Activated CD4-positive, alpha-beta T cell treated with anti-CD3 and anti-CD28 coated beads, Interleukin-2, amount 10 ng/mL, durations not matched to agents 7 days and 5 days (primary cell): ENCODE measurements at places on chromosomes 6 and 20.
A peak's percentile ranks its signal among the peaks of the same experiment; 100 is the strongest.

GRCh38 chr6:5898563-5898962, 108.2 kb downstream of the NRN1 start:
- no peak for DNase-seq

DNA sequence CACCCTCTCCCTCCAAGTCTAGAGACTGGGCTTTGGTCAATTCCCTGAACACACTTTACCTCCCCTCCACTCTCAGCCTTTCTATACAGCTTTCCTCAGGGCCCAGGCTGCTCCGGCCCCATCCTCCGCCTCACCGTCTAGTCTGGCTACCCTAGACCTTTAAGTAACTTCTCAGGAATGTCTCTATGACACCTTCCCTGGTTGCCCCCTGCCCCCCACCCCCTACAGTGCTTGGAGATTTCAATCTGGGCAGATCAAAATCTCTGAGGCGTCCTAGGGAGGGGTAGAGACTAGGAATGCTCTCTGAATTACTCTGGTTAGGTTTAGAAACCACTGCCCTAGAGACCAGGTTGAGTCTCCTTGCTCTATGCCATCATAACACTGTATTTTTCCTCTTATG, 6.1 kb downstream of the UBE2J1 start:
- no peak for DNase-seq

DNA sequence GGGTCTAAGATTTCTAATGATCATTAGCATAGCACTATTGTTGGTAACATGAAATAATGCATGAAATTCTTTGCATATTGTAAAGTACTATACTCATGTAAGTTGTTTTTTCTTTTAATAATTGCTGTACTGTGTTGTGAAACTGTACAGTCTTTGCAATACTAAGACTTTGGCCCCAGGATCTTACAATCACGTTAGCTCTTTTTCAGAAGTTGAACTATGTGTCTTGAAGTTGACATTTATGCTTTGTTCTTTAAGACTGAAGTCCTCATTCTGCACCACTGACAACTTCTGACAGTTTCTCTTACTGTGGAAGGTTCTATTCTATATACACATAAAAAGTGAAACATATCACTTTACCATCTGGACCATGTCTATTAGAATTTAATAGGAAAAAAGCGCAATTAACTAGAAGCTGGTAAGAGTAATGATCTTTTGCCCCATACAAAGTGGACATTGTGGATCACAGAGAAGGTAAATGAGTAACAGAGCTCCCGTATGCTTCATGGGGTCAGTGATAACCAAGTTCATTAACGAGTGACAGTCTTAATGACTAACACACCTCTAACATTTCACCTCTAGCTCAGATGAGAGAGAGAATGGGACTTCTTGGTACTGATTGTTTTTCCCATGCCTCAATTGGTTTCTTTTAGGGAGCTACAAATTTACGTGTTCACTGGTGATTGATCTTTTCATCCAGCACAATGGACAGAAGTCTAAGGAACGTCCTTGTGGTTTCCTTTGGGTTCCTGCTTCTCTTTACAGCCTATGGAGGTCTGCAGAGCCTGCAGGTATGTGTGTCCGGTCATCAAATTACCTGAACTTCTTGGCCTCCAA, at the start of gene UNC93A:
Gene UNC93A (plus strand): TSS at position 530 of the 837 bp plus-strand sequence. CDS start 175 bp downstream, at position 705.
- DNase-seq: no peak

DNA sequence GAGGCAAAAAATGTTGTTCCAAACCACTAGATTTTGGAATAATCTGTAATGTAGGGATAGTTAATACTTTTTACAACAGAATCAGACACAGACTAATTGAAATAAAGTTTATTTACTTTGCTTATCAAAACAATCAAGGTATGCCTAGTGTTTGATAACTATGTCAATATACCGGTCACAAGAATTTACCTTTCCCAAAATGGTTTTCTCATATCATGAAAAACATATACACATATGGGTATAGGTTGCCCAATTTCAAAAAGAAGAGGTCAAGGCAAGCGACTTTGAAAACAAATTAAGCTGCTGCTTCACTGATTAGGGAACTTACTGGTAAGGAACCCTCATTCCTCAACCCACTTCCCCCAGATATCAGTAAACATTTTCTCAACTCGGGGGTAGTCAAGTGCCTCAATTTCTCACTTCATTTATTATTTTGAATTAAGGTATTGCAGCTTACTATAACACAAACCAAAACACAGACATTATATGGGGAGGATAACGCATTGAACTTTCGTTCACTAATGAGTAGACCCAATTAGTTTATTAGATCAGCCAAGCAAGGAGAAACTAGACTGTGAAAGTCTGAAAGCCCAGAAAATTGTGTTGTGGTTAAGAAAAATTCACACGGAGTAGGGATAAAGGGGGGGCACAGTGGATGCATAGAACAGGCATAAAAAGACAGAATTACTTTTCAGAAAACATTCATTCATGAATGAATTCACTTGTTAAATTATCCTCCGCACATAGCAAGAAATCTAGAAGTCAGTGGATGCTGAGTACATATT, 9.0 kb upstream of the ELOVL5 start:
- DNase-seq: no peak

GRCh38 chr6:154848580-154848979, 115.4 kb downstream of the SCAF8 start:
- DNase-seq: no peak

DNA sequence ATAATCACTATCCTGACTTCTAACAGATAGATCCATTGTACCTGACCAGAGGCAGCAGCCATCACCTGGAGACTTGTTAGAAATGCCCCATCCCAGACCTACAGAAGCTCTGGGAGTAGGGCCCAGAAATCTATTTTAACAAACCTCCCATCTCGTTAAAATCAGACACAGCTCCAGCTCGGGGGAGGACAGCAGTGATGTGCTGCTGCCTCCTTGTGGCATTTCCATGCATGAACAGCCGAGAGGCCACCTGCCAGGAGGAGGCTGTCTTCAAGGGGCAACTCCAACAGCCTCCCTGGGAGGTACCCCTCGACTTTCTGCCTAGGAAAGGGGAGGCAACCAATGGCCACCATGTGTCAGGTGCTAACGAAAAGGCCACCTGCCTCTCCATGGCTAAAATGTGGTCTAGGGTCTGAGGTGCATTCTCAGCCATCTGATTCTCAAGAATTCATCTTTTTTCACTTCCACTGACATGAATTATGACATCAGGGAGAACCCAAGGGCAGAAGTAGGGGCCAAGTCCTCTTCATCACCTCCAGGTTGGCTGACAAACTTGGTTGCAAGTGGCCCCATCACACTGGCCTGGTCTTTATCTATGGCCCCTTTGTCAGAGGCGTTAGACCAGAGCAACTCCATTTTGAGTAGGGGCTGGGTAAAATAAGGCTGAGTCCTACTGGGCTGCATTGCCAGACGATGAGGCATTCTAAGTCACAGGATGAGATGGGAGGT, 12.2 kb upstream of the KCNK15 start:
- peak; percentile 74 for DNase-seq

GRCh38 chr20:48431653-48432493, 395.9 kb downstream of the PREX1 start:
- no peak for DNase-seq

DNA sequence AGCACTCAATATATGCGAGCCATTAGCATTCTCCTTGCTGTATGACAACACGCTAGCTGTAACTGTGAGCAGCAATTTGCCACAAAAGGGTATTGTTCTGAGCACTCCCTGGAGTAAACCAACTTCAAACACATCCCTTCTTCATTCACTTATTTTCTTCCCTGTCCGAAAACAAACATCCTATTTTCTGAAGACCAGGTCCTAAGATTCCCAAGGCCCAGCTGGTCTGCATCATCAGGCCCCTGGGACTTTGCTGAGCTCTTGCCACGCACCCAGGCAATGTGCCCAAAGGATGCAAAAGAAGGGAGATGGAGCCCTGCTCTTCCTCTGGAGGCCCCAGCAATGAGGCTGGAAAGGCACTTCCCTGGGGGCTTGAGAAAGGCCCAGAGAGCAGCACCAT, 118.1 kb downstream of the PREX1 start:
- DNase-seq: no peak

GRCh38 chr6:123745895-123746294, 57.8 kb upstream of the NKAIN2 start:
- DNase-seq: no peak

DNA sequence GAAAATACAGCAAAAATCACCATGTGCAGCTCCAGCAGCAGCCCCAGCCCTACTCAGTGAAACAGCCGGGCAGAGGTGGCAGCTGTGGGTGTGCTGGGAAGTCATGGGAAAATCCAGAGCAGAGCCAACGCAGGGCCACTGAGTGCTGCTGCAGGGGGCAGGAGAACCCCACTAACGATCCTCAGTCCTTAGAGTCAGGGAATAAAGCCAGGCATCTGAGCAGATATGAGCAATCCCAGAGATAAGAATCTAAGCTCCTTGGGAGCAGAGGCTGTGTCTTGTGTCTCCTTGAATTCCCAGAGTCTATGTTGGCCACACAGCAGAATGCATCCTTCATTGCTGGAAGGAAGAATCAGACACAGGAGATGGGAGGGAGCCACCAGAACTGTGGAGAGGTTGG, 493.1 kb upstream of the MAP3K7 start:
- no peak for DNase-seq

- DNase-seq: no peak
Observed at GRCh38 chr6:64591676-64592036, 956.1 kb downstream of the PHF3 start.

- no peak for DNase-seq
Observed at GRCh38 chr6:137701942-137702341, 165.1 kb upstream of the TNFAIP3 start.

GRCh38 chr20:24638591-24639548, 169.4 kb downstream of the SYNDIG1 start:
- no peak for DNase-seq

DNA sequence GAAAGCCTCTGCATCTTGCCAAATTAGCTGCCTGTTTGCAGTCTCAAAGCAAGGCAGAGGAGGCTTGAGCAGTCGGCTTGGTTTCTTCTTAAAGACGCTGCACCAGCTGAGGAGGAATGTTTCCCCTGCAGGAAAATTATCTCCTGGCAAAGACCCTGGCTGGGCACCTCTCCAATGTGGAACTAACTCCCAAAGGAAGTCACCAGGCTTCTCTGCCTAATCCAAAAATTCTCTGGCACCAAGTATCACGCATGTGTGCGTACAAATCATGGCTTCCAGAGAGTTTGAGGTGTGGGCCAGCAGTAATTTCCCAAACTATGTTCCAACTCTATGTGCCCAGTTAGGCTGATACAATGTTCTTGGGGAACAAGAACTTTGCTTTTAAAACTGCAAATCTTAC, 176.2 kb downstream of the KIF16B start:
- DNase-seq: no peak

GRCh38 chr6:55047451-55048044, 126.8 kb upstream of the HCRTR2 start:
- no peak for DNase-seq

GRCh38 chr6:5157621-5158138, 72.5 kb downstream of the PPP1R3G start:
- DNase-seq: no peak

DNA sequence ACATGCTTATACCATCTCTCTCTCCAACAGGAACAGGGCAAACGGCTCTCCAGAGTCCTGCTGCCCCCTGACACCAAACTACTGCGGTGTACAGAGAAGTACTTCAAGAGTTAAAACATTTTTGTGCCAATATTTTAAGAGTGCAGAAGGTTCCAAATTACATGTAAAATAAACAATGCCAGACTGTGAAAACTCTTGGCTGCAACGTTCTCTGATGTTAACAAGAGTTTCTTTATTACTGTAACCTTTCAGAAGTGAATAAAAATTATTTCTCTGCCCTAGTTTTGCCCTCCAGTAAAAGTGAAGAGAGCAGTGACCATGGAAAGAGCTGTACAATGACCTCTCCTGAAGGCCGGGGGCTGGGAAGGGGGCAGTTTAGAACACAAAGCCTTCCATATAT, 41.4 kb upstream of the FAM83C start:
- no peak for DNase-seq

DNA sequence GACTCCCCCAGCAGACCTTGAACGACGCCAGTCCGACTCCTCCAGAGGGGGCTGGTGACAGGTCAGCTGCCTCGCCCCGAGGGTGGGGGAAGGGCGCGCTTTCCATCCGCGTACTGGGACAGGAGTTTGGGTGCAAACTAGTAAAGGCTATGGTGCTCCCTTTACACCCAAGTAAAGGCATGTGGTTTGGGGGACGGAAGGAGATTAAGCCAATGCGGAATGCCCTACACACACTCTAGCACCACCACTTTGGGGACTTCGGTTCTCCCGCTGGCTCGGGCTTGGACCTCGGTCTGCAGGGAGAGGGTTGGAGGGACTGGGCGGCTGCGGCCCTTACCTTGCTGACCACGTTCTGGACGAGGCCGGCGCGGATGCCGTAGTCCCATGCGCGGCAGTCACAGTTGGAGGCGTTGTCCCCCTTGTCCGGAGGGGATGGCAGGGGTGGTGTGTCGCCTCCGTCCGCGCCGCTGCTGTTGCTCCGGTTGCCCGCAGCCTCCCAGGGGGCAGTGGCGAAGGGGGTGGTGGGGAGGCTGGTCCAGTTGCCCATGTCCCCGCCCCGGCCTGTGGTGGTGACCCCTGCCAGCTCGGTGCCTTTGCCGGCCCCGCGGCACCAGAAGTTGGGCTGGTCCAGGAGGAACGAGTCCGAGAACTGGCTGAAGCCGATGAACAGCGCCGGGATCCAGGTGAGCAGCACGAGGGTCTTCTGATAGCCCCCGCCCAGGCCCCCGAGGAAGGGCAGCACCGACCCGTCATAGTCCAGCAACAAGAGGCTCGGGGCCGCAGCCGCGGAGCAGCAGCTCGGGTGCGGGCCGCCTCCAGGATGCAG, 1.1 kb downstream of the SLC22A23 start:
- DNase-seq: no peak

DNA sequence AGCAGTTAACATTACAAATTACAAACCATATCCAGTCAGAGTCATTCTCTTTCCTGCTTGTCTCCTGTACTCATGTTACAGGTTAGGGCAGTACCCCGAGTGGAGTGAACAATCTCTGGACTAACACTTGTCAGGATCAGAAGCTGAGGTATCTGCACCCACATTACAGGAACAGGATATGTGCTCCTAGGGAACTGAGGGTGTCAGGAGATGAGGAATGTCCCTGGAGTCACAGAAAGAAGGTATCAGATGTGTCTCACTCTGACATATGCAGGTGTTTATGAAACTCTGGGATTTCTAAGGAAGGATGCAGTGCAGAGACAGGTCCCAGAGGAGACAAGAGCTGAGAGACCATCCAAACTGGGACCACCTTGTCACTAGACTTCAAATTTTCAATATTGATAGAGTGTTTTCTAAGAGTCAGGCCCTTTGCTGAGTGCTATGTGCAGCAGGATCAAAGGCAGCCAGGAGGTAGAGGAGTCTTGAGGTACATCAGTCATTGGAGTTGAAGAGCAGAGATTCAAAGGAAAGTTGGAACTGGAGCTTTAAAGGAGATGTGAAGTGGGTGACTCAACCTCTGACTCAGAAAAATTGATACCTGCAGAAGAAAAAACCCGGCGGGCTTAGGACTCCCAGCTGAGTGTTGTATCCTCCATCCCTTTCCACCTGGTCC, 12.6 kb downstream of the HLA-DPB1 start:
- DNase-seq: no peak

DNA sequence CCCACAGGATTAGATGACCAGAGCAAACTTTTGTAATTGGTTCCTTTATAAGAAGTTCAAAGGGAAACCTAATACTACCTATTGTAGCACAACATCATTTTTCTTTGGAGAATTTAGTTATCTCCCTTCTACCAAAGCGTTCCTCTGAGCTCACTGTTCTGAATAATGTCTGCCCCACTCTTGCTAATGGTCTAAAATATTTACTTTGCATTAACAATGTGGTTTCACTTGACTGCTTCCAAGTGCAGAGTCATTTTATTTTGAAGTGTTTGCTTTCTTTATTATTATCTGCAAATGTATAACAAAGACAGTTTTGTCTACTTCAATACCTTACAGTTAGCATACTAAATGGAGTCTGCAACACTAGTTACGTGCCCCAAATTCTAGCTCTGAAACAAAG, 15.0 kb downstream of the TRAPPC3L start:
- DNase-seq: no peak
